ENCODE measurements at places on chromosomes 11 and 22. TPM values are rescaled to one million over a fixed set of nuclear protein-coding genes. Genes with fewer than 3 reads are reported as not detected.

KCTD14 gene
- total RNA-seq, result 0.32 TPM

ZP1 gene
- not detected for total RNA-seq

HOATZ gene
- not detected for total RNA-seq

PIWIL4 gene
- 0.69 TPM for total RNA-seq

LAYN gene
- 0.98 TPM for total RNA-seq

PARVG gene
- not detected for total RNA-seq

FGF19 gene
- total RNA-seq, result 5.1 TPM

KCNJ11 gene
- total RNA-seq, result 1.2 TPM

BIK gene
- 17.3 TPM for total RNA-seq

APOA4 gene
- not detected for total RNA-seq

GRAMD1B gene
- 12.2 TPM for total RNA-seq

PHETA2 gene
- total RNA-seq, result 0.88 TPM

OTOG gene
- total RNA-seq, result not detected

KRTAP5-1 gene
- total RNA-seq, result not detected

KCNC1 gene
- 12.6 TPM for total RNA-seq

SCN2B gene
- 0.39 TPM for total RNA-seq

PGA3 gene
- total RNA-seq, result not detected

OR52I1 gene
- total RNA-seq, result 0.27 TPM

PATE4 gene
- total RNA-seq, result not detected

UBASH3B gene
- 6.7 TPM for total RNA-seq

AASDHPPT gene
- total RNA-seq, result 109 TPM

APOBEC3G gene
- 1.0 TPM for total RNA-seq

KCNJ5 gene
- 0.34 TPM for total RNA-seq

OR2D2 gene
- total RNA-seq, result 0.64 TPM

ABCG4 gene
- total RNA-seq, result 2.4 TPM

NFAM1 gene
- total RNA-seq, result 0.91 TPM

SCN4B gene
- 2.9 TPM for total RNA-seq
